GOT3 (cell line): ENCODE measurements at places on chromosomes 2 and 18.

- DNase-seq, result no peak
Measured at GRCh38 chr2:235910067-235910466, 258.1 kb downstream of the GBX2 start.

- no peak for DNase-seq
Measured at GRCh38 chr2:96847586-96847985, 3.8 kb upstream of the ANKRD23 start.

- DNase-seq, result no peak
Measured at GRCh38 chr2:28633204-28633603, 118.4 kb upstream of the PPP1CB start.

GRCh38 chr18:60664736-60665135 lies 292.2 kb upstream of the MC4R start:
- DNase-seq, result no peak

GRCh38 chr2:135175177-135175576 lies 123.1 kb downstream of the RAB3GAP1 start:
- no peak for DNase-seq

DNA sequence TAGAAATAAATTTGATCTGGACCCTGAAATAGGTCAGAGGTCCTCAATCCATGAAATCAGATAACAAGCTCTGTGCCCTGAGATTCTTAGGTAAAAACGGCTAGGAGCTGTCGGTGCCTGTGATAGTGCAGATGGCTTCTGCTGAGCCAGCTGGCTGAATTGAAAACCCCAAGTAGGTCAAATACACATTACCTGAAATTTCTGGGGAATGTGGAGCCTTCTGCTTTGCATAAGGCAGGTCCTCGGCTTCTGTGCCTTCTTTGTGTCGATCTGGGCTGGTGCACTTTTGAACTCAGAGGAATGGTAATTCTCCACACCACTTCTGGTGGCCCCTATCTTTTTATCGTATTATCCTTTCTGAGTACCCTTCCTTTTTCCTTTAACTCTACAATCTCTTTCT lies 66.6 kb downstream of the CNTNAP5 start:
- no peak for DNase-seq

GRCh38 chr2:148721520-148721931 lies 77.0 kb downstream of the EPC2 start:
- no peak for DNase-seq

DNA sequence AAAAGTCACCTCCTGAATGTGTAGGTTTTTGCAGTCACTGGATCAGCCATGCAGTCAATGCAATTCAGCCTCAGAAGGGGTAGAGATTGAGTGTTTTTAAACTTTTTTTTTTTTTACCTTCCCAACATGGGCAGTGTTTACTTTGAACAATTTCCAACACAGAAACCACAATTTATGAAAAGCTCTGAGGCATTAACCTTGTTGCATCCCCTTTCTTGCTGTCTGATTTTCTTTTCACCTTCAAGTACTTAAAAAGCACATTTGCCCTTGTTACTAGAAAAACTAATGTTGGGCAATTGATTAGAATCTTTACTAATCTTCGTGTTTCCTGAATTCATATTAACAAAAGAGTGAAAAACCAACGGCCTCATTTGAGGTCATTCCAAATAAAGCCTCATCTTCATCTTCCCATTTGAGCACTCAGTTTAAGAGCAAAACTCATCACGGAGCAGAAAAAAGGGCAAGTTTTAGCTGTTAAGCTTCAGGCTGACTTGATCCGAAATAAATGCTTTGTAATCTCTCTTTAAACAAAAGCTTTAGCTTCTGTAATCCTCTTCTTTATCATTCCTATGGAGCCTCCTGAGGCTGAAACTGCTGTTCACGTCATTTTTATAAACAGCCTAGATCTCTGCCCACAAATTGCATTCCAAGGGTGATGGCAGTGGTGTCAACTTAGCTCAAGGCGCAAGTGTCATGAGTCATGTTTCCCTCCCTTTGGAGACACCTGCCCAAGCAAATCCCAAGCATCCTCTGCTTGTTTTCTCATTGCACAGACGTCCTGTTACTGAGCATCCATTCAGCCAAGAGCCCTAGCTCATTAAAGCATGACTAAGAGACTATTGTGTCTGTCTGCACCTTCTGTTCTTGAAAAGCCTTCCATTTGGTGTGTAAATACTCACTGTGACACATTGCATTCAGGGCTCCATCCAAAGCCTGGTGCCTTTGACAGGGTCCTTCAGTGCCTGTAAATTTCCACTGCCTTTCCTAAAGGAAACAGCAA lies 107.7 kb downstream of the HNMT start:
- DNase-seq, result no peak

- no peak for DNase-seq
Measured at GRCh38 chr2:203126996-203127395, 111.8 kb upstream of the CYP20A1 start.

GRCh38 chr2:46967990-46968647 lies 52.5 kb upstream of the MCFD2 start:
- DNase-seq, result peak; percentile 31

DNA sequence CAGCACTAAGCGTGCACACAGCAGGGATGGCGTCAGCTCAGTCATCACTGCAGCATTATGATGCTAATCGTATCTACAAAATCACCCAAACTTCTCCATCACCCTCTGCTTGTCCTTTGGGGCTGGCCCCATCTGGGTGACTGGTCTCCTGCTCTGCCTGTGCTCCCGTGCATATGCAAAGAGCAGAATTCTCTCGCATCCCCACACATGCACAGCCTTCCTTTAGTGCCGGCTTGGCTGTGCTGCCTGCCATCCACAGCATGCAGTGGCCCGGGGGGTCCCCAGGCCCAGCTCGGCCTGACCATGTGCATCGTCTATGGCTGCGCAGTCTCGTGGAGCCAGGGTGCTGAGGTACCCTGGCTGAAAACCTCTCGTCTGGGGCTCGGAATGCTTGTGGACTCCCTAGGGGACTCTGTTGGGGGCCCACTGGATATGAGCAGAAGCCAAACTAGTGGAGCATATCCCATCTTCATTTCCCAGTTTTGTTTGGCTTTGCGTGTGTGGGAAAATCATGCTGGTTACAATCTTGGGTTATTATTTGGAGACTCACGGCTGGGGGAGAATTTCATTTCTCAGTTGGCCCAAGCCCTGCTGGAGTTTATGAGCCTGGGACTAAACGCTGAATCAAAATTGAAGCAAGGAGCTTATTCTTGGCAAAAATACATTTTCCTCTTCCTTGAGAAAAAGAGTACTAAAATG lies 70.9 kb upstream of the HS6ST1 start:
- no peak for DNase-seq

DNA sequence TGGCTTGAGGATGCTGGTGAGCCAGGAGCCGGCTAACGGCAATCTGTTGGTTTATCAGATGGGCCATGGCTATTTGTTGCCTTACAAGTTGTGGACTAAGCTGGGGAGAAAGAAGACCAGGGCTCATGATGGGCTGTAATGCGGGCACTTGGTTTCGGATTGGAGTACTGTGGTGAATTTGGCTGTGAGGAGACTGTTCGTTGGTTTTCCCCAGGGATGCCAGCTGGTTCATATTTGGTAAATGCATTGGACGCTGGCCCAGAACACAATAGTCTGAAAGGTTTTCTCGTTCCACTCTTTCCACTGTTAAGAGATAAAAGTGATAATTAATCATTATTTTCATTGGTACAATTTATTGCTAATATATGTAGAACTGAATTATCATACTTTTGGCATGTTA lies 108.9 kb downstream of the SATB2 start:
- DNase-seq, result no peak

- no peak for DNase-seq
Measured at GRCh38 chr2:51301381-51301780, 269.4 kb upstream of the NRXN1 start.

GRCh38 chr18:77360315-77361190 lies 110.9 kb downstream of the GALR1 start:
- DNase-seq, result no peak

DNA sequence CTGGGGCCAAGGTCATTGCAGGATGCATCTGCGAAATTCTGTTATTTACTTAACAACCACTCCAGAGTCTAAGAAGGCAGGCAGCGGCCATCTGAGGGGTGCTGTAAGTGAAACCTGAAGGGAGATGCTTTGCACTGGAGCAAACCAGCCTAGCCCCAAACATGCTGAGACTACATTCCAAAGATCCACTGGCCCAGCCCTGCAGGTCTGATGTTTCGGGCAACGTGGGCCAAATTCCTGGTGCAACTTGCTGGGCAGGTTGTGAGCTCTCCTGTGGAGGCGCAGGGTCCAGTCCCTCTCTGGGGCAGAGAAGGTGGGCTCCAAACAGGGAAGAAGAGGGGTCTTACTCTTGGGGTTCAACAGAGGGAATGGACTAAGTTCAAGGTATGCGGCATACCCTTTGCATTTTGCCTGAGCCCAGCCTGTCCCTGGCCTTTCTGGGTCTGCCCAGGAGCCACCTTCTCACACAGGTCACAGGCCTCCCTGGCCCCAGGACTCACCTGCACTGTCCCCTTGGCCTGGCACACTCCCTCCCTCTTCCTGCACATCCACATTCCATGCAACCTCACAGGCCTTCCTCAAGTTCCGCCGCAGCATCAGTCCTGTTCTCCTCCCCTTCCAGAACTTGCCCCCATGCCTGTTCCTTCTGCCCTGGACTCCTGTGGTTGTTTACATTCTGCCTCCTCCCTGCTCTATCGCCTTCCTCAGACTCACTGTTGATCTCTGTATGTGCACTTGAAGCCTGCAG lies 5.1 kb upstream of the MAL start:
- DNase-seq, result no peak

- no peak for DNase-seq
Measured at GRCh38 chr2:45965871-45966498, 314.5 kb downstream of the PRKCE start.

- no peak for DNase-seq
Measured at GRCh38 chr18:25843791-25844190, 246.6 kb downstream of the SS18 start.

DNA sequence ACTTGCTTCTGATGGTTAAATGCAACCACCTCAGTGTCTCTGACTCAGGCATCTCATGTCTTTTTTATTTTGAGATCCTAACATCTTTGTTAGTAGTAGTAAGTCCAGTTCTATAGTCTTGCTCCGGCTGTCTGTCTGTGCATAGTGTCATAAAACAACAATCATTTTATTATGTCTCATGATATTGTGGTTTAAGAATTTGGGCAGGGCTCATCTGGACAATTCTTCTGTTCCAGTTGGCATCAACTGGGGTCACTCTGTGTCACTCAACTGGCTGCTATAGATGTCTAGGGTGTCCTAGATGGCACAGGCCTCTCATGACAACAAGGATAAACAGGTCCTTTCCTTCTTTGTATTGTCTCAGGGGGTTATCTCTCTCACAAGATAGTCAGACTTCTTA lies 299.6 kb upstream of the ZNF521 start:
- DNase-seq, result no peak

- no peak for DNase-seq
Measured at GRCh38 chr18:76708071-76708721, 114.2 kb upstream of the ZNF236 start.

- DNase-seq, result no peak
Measured at GRCh38 chr2:67773851-67774250, 289.0 kb downstream of the C1D start.

DNA sequence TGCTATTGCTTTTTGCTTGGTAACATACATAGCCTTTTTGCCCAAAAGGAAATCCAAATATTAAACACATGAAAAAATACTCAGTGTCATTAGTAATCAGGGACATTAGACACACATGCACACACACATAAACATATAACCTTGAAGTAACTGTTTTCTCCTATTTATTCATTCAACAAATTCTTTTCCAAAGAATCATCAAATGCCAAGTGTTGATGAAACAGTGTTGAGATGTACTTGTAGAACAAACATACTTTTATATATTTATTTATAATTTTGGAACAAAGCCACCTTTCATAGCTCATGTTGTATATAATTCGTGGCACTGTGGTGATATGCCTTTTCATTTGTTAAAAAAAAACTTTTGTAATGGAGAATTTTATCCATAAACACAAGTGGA lies 81.0 kb downstream of the APLF start:
- DNase-seq, result no peak

- DNase-seq, result no peak
Measured at GRCh38 chr2:58708565-58708964, 467.4 kb upstream of the FANCL start.

DNA sequence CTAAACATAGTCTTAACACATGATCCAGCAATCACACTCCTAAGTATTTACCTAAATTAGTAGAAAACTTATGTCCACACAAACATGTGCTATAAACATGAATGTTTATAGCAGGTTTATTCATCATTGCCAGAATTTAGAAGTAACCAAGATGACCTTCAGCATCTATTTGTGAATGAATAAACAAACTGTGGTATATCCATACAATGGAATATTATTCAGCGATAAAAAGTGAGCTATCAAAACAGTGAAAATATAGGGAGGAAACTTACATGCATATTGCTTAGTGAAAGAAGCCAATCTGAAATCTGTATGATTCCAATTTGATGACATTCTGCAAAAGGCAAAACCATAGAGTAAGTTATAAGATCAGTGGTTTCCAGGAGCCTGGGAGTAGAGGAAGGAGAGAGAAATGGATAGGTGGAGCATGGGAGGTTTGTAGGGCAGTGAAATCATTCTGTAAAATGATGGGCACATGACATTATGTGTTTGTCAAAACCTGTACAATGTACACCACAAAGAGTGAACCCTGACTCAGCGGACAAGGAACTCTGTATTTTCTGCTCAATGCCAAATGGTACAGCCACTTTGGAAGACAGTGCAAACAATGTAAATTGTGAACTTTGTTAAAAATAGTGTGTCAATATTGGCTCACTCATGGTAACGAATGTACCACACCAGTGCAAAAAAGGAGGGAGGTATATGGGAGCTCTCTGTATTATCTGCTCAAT lies 61.9 kb upstream of the IGFBP2 start:
- DNase-seq, result no peak

DNA sequence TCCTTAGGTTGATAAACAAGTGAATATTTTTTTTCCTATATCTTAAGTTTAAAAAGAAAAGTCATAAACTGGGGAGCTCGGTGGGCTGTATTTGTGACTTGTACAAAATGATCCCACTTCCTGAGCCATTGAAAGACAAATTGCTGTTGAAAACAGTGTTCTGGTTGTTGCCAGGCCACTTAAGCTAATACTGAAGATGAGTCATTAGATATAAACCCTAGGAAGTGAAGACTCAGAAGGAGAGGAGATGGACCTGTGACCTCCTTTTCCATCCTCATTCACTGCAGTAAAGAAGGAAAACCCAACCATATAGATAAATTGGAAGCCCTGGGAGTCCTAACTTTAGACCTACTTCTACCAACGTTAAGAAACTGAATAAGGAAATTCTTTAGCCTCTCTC lies 46.2 kb upstream of the SERPINE2 start:
- no peak for DNase-seq

GRCh38 chr2:209901172-209901571 lies 101.3 kb upstream of the RPE start:
- no peak for DNase-seq

GRCh38 chr2:189933911-189934399 lies 128.6 kb downstream of the MSTN start:
- no peak for DNase-seq

- DNase-seq, result no peak
Measured at GRCh38 chr2:10884574-10884975, 27.2 kb upstream of the KCNF1 start.

- DNase-seq, result no peak
Measured at GRCh38 chr2:233455006-233455405, 100.7 kb downstream of the DGKD start.

- DNase-seq, result no peak
Measured at GRCh38 chr18:24231773-24232735, 93.2 kb downstream of the CABYR start.
